ENCODE measurements at places on chromosomes 1 and 21. TPM values are rescaled to one million over a fixed set of nuclear protein-coding genes. Genes with fewer than 3 reads are reported as not detected.

The ANGPTL3 gene
- not detected for total RNA-seq

The CGN gene
- 13.0 TPM for total RNA-seq

The CD1E gene
- total RNA-seq: 2.5 TPM

The TMEM82 gene
- not detected for total RNA-seq

The RUNX1 gene
- total RNA-seq: 62.1 TPM

The AKR7A3 gene
- 4.2 TPM for total RNA-seq

The DFFB gene
- 8.8 TPM for total RNA-seq

The ZFP69 gene
- total RNA-seq: 4.9 TPM

The KRTAP12-2 gene
- total RNA-seq: not detected

The CD164L2 gene
- 7.6 TPM for total RNA-seq

The KRTAP19-3 gene
- total RNA-seq: not detected

The TEX38 gene
- total RNA-seq: not detected

The LPGAT1 gene
- total RNA-seq: 63.8 TPM

The MCOLN2 gene
- total RNA-seq: 1.7 TPM

The SLC44A5 gene
- total RNA-seq: 1.2 TPM

The TPTE gene
- total RNA-seq: not detected

The KIF2C gene
- 3.4 TPM for total RNA-seq

The RXFP4 gene
- total RNA-seq: not detected

All from vagina (tissue), 2 donors.